Stimulated activated CD4-positive, alpha-beta T cell treated with anti-CD3 and anti-CD28 coated beads, Interleukin-4, amount 100 ng/mL, for 48 hours (primary cell): ENCODE measurements at places on chromosomes 1 and 21.

GRCh38 chr1:181508486-181509165 lies 25.3 kb downstream of the CACNA1E start:
- no peak for DNase-seq

GRCh38 chr1:65267683-65268082 lies 41.7 kb upstream of the DNAJC6 start:
- no peak for DNase-seq

GRCh38 chr1:6180707-6181311 lies 688 bp upstream of the CHD5 start:
- no peak for DNase-seq

DNA sequence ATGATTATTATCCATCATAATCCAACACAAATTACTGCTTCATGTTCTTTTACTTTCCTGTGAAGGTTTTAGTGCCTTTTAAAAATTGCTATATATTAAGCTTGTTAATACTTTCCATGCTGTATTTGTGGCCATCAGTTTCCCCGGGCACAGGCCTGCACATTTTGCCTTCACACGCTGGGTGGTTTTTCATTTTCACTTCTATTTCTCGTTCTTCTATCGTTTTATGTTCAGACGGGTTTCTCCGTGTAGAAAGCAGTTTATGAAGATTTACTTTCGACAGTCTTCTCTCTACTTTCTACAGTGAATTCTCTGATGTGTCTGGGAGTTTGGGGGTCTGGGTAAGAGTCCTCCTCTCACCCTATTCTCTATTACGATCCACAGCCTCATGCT lies 9.5 kb downstream of the RUNX3 start:
- DNase-seq, result no peak

DNA sequence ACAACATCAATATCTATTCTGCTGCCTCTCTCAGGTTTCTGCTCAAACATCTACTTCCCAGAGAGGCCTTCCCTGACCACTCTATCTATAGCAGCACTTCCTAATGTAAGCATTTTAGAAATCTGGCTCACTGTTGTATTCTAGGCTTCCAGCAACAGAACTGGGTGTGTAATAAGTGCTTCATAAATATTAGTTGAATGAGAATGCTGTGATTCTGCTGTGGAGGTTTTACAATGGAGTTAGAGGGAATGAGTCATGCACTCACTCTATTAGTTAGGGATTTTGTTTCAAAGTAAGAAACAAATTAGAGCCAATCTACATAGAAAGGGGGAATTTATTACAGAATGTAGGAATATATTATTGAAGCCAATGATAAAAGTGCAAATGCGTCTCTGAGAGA lies 38.6 kb upstream of the SLC35F3 start:
- DNase-seq, result no peak

- no peak for DNase-seq
Measured at GRCh38 chr1:45545019-45545493, 5.6 kb upstream of the AKR1A1 start.

GRCh38 chr1:182279724-182280503 lies 111.7 kb downstream of the GLUL start:
- DNase-seq, result no peak

DNA sequence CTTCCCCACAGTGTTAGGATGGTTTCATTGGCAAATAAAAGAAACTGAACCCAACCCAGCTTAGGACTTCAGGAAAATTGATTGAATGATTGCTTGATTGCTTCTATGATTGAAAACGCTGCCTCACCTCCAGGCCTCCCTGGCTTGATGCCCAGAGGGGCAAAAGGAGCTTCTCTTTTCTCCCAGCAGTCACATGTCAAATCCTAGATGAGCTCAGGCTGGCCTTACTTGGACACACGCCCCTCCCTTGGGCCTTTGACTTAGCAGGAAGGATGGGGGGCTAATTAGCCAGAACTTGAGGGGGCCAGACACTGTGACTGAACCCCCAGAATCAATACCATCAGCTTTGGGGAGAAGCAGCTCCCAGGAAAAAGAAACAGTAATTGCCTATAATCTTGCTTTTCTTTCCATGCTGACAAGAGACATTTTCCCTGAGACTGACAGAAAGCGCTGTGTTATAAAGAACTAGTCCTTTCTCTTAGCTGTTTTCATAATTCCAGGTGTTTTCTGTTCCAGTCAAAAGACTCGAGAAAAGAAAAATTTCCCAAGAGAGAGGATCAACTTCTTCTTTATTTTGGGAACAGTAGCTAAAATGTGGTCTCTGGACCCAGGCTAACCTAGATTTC lies 50.8 kb upstream of the ATP5PO start:
- DNase-seq, result no peak

DNA sequence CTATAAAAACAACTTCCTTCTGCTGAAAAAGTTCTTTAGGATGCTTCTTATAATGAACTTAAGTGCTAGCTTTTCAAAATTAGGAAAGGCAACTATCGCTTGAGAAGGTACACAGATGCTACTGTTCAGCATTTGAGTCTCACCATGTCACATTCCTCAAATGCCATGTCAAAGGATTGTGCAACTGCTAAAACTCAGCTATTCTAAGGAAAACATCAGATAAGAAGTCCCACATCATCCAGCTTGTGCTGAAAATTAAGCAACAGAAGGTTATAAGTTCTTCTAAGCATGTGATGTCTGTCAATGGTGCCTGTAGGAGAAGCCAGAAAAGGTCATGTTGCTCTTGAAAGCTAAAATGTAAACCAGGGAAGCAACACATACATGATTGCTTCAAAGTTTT lies 36.5 kb downstream of the MCOLN2 start:
- no peak for DNase-seq
